ENCODE measurements at places on chromosomes 13 and 19.

GRCh38 chr13:48816700-48817099, 159.0 kb upstream of the FNDC3A start:
- DNase-seq: no peak

- DNase-seq: no peak
These were observed 1661.6 kb downstream of the SLITRK1 start for GRCh38 chr13:82220641-82221040.

- no peak for DNase-seq
These were observed 15.8 kb downstream of the NDUFB7 start for GRCh38 chr19:14555918-14556661.

DNA sequence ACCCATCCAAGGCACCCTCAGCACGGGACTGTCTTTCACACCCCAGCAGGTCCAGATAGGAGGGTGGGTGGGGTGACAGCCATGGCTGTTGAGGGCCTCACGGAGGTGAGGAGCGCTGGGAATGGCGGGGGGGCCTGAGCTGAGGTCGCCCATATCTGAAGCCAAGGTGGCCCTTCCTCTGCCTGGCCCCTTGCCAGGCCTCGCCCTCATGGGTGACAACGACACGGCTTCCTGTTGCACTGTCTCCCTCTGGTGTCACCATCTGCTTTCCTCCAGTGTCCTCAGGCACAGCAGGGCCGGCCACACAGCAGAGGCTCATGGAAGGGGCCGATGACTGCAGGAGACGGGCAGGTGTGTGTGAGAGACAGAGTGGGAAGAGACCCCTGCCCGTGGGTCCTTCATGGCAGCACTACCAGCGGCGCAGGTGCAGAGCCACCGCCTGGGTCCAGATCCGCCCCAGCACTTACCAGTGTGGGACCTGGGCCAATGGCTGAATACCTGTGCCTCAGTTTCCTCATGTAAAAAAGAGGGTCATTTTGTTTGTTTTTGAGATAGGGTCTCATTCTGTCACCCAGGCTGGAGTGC, 8.1 kb upstream of the NKPD1 start:
- DNase-seq: no peak

DNA sequence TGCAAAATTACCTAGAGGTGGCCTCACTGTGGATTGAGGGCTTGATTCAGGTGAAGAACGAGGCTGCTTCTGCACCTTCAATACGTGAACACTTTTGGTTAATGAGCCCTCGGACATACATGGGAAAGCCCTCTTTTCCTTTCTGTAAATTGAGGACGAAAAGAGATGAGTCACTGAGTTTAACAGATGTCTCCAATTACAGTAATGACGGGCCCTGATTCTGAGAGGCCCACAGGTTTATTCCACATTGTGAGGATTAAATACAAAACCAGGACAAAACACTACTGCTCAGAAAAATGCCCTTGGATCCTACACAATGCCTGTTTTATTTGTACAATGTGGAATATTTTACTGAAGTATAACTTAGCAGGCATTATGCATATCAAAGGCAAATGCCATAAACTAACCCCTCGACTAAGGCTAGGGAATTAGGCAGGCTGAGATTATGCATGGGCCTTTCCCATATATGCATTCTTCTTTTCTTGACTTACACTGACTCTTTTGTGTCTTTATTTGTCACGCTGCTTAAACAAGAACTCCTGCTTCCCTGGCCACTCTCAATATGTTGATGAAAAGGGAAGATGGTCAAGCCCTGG, 819.9 kb downstream of the OLFM4 start:
- DNase-seq: no peak

DNA sequence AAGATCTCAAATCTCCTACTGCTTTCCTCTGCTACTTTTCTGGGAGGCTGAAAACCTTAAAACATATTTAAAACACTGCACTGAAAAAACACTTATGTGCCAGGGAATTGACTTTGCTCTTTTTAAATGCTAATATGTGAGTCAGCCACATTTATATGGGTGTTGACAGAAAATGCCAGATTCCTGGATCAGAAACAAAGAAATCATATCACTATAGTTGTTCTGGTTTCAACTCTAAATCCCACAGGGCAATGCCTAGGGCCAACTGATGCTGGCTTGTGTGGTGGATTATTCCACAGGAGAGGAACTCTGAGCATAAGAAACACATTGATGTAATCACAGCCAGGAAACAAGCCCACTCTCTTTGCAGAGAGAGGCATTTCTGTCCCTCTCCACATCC, 1439.0 kb upstream of the SPRY2 start:
- DNase-seq: no peak

DNA sequence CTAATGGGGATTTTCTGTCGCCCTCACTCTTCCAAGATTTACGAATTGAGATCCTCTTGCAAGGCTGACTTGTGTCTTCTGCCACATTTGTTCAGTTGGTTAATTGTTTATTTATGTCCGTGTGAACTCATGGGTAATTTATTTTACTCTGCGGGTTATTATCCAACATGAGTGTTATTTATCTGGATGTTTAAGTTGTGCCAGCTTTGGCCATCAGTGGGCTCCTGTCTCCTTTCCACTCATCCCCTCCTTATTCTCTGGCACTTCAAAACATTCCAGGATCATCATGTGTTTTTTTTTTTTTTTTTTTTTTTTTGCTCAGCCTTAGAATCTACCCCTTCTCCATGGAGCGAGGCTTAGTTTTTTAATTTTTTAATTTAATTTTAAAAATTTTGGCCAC, 19.0 kb downstream of the ACP7 start:
- DNase-seq: no peak

DNA sequence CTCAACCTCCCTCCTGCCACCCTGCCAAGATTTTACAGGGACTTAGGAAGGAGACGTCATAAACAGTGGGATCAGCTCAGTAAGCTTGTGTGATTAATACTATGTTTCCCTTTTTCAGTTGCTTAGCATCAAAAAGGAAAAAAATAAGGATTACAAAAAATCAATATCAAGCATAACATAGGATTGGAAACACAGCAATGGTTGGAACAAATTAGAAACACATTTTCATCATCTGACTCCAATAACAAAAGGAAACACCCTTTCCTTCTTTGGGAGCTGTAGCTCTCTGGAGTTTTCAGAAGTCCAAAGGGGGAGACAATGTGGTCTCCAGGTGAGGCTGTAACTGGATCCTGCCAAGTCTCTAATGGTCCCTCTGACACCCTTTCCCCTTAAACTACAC, 233.4 kb downstream of the B3GLCT start:
- DNase-seq: no peak

DNA sequence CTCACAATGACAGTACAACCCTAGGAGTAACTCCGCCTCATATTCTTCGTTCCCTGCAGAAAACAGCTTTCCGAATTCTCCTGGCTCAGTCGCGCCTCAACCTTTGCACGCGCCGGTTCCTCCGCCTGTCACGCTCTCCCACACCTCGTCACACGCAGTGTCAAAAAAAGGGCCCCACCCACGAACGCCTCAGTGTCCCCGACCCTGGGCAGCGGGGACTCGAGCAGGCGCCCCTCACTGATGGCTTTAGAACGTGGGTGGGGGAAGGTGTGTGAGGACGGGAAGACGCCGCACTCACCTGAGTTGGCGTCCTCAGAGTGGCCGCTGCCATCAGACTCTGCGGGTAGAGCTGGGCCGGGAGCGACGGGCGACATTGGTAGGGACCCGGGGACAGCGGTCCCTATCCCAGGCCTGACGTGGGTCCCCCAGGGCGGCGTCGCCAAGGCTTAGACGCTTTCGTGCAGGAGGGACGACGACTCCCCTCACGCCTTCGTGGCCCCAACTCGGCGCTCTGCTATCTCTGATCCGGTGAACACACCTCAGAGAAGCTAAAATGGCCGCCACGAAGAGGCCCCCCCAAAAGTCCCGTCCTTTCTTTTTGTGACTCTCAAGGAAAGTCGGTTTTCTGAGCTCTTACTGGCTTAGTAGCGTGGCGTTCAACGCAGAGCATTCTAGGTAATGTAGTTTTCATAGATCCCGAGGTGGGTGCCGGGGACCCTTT, at the start of gene ZNF154:
ZNF154 (minus strand) TSS at position 564 of the 721 bp plus-strand sequence; CDS start at position 331, 233 bp downstream.
- DNase-seq: no peak

DNA sequence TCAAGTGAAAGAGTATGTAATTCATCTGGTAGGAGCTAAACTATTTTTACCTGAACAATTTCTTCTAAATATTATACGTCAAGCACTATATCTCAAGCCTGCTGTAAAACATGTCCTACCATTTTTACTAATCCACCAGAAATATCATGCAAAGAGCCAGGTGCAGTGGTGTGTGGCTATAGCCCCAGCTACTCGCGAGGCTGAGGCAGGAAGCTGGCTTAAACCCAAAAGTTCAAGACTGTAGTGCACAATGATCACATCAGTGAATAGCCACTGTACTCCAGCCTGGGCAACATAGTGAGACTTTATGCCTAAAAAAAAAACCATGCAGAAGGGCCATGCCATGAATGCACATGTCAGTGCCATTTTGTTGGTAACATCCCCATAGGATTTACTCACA, 20.7 kb upstream of the CLN5 start:
- DNase-seq: no peak

Measured in SHP77 treated with DMSO at 0.1 percent for 48 hours (cell line).